ENCODE measurements at places on chromosomes 13 and 19. TPM values are rescaled to one million over a fixed set of nuclear protein-coding genes. Genes with fewer than 3 reads are reported as not detected.

- DNase-seq, result no peak
Observed at GRCh38 chr19:32308431-32309077, 36.9 kb upstream of the ZNF507 start.

DNA sequence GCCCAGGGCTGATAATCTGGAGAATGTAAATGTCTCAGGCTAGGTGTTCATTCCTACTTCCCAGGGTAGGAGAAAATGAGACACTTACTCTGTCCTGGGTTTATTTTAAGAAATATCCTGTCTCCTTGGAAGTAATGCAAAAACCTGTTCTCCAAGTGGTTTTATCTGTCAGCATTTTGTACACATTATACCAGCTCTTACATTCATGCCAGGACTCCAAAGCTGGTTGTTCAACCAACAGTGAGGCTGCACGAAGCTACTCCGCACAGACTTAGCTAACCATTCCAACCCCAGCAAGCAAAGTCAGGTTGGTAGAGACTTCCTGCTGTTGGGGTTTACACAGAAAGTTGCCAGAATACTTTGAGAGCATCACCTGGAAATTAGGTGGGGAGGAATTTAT is 55.6 kb downstream of the SLC7A1 start:
- DNase-seq, result no peak

DNA sequence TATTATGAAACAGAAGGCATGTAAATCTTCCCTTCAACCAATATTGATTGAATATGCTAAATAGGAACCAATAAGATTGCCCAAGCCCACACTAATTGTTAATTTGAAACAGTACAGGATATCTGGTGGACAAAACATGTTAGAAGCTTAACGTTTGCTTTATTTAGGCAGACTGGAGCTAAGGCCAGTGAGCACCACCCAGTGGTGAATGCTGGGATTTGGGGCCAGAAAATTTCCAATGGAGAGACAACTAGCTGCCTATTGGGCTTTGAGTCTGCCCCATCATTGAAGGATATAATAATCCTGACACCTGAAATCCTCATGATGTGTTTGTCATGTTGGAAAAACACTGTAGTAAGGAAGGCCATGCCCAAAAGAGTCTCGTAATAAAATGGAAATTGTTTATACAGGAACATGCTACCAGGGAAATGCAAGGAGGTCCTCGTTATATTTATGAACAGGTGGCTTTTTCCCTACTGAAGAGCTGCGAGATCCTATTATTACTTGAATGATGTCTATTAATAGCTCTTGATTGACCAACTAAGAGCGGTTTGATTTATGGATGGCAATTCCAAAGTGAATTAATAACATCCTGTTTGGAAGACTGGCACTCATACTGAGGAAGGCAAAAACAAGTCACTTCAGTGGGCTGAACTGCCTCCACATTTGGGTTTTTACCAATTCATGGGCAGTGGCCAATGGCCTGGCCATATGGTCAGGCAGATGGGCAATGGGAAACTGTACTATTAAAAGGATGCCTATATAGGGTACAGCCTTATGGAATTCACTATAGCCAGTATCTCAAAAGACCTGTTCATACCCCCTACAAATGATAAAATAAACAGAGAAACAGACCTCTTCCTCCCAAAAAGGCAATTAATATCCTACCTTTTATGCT is 8.7 kb downstream of the SIGLECL1 start:
- peak; percentile 35 for DNase-seq

GRCh38 chr13:80342471-80343371 is 1.8 kb upstream of the SPRY2 start:
- peak; percentile 78 for DNase-seq

DNA sequence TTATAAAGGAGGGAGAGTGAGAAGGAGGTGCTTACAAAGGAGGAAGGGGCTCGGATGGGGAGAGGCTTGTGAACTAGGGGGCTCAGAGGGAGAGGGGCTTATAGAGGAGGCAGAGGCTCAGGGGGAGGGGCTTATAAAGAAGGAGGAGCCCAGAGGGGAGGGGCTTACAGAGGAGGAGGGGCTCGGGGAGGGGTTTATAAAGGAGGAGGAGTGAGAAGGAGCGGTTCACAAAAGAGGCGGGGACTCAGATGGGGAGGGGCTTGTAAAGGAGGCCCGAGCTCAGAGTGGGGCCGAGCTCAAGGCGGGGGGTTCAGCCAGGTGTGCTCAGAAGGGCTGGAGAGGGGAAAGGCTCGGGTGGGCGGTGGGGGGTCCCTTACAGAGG is 500 bp downstream of the SMIM24 start:
- no peak for DNase-seq

- DNase-seq, result no peak
Observed at GRCh38 chr19:29308977-29309590, 96.1 kb upstream of the UQCRFS1 start.

DNA sequence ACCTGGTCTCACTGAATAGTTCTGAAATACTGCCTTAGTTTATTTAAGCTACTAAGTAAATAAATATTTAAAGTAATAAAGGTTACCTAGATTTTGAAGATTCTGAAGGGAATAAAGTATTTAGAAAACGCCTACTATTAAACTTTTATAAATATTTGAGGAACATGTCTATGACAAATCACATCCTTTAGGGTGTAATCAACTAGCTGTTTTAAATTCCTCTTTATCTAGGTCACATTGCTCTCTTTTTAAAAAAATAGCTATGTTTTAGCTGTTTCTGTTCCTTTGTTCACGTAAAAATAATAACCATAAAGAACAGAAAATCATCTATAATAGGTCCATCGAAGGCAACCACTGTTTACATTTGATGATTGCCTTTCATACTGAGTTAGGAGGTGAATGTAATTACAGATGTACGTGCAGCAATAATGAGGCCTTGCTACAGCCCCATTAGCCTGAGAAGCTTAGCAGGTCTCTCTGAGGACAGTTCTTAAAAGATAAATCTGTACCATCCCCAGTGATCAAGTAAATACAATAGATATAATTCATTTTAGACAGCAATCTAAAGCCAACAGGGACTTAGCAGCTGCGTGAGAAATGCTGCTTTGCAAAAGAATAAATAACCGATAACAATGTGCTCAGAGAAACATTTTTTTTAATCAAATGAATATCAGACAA is 449.5 kb downstream of the LIG4 start:
- peak; percentile 8 for DNase-seq

- DNase-seq, result no peak
Observed at GRCh38 chr13:80444240-80445015, 103.5 kb upstream of the SPRY2 start.

- DNase-seq, result peak; percentile 53
Observed at GRCh38 chr13:110541526-110541920, 20.0 kb downstream of the RAB20 start.

- no peak for DNase-seq
Observed at GRCh38 chr13:98766697-98767096, 14.2 kb upstream of the SLC15A1 start.

Gene ZFP28
- total RNA-seq, result 23.4 TPM

Gene ACTL9
- not detected for total RNA-seq

Gene SIX5
- total RNA-seq, result 18.8 TPM
